ENCODE measurements at places on chromosomes 11 and 22.

DNA sequence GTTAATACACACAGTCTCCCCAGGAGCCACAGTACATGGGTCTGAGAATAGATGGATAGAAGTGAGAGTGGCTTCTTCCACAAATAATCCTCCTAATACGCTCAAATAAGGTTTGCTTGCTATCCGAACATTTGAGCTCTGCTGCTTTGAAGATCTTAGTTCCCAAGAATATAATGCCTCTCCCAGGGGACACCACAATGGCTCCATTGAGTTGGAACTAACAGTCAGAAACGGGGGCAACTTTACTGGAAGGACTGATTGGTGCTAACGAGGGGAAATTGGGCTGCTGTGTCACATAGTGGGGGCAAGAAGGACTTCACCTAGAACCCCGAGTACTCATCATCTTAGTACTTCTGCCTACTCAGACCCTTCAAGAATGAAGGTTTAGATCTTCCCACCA is 66.2 kb downstream of the IGLL5 start:
- no peak for DNase-seq

DNA sequence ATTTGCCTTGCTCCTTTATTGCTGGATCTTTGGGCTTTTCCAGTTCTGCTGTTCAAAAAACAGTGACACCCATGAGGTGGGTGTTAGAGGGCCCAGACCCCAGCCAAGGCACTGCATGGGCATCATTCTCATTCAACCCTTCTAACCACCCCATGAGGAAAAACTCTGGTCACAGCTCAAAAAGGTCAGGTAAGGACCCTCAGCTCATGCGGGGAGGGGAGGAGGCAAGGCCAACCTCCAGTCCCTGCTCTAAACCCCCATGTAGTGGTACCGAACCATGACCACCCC is 7.4 kb downstream of the GNB1L start:
- DNase-seq, result no peak

DNA sequence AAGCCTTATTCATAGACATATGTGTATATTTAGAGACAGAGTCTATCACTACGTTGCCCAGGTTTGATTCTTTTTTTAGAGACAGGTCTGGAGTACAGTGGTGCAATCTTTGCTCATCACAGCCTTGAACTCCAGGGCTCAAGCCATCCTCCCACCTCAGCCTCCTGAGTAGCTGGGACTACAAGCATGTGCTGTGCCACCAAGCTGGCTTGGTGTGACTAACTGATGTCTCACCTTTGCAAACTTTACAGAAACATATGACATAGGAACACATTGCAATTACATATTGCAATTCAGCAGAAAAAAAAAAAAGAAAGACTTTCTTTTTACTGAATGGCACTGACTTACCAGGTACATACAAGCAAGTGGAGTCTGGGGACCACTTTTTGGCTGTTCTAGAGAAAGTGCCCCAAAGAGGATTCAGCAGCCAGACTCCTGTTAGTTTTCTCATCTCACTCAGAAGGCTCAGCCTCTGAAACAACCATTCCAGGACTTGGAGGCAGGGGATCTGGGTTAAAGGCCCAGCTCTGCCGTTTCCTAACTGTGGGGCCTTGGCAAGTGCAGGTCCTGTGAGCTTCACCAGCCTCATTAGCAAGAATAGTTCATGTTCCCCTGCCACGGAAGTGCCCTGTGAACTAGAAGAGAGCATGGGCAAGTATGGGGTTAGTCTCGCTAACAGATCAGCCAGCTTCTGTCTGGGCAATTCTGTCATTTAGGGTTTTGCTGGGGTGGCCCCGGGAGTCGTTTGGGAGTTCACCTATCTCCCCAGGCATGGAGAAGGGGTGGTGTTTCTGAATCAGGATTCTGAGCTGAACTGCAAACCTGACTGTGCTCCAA is 11.3 kb upstream of the NFAM1 start:
- no peak for DNase-seq

- no peak for DNase-seq
These were observed 12.0 kb downstream of the SPTBN2 start for GRCh38 chr11:66716996-66717395.

GRCh38 chr22:40531951-40532900 is 104.3 kb downstream of the MRTFA start:
- DNase-seq, result no peak

- DNase-seq, result no peak
These were observed 17.9 kb downstream of the RBM4B start for GRCh38 chr11:66659763-66660162.

- DNase-seq, result no peak
These were observed 117.8 kb downstream of the GGTLC2 start for GRCh38 chr22:22761963-22762772.

DNA sequence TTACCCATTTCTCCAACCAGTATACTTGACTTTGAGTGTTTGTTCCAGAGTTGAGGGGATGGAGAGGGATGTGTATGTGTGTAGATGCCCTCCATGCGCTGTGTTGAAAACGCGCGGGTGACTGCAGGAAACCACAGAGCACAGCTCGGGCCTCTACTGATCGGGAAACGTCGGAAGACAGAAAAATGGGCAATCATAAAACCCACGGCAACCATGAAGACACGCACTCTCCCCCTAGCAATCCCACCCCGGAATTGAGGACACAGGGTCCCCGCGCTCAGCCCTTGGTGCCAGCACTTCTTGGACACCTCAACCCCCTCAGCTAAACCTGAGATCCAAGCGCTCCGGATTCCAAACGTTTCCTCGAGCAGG is 251 bp upstream of the UQCC3 start:
- DNase-seq, result no peak

DNA sequence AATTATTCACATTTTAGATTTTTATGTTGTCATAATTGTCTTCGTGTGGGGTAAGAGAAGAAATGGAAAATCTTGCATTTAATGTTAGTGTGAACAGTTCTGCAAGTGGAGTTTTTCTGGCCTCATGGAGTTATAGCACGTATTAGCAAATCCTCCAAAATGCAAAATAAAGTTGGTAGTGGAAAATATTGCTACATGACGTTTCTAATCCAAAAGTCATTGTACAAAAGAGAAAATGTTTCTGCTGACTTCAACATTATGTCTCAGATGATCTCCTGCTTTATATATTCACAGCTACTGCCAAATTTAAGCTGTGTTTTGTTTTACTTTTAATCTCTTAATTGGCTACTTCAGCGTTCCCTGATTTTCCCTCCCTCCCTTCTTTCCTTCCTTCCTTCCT is 1804.0 kb upstream of the RAG2 start:
- DNase-seq, result no peak

DNA sequence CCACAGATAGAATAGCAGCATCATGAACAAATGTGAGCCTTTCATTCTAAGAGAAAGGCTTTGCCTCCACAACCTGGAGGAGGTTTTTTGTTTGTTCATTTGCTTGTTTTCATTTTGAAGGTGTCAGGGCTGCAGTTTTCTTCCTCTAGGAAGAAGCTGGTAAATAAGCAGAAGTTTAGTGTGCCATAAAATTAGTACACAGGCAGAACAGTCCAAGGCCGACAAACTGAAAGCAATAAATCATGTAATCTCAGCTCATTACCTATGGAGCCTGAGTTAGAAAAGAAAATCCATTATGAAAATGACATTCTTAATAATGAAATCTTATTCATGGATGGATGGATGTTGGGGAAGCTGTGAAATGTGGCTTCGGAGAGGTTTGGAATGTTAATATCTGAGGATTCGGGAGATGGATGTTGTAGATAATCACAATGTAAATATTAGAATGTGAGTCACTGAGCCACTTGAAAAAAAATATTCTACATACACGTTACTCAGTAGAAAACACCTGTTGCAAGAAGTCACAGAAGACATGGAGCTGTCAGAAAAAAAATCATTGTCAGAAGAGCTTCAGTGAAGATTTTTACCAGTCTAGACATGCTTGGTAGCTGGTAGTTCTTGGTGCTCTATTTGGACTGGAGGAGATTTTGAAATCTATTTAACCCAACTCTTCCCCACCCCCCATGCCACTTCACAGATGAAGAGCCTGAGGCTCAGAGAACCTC is 15.0 kb upstream of the ZDHHC13 start:
- DNase-seq, result no peak

DNA sequence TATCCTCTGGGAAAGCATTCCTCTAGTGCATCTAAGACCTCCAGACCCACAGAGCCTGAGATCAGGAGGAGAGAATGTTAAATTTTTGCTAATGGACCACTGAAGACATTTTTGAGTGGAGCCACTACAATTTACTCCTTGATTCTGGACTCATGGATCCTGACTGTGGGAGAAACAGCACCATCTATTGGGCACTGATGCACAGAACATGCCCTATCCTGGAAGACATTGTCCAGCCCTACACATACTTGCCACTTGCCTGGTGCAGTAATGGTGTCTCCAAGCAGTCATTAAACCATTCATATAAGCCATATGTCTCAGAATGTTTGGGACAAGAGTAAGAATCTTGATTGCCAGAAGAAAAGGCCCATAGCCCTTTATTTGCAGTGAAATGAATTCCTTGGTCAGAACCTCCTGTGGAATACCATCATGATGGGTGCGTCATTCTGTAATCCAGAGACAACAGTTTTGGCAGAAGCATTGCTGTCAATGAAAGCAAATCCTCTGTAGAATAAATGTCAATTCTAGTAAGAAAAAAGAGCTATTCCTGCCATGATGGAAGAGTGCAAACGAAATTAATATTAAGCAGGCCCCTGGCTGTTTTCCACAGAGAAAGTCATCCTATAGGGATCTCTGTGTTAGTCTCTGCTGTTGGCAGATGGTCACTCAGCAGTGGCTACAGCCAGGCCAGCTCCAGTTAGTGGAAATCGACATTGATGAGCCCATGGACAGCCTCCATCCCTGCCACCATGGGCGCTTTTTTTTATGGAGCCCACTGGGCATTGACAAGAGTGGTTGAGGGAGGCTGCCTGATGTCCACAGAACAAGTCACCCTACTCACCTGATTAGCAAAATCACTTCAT is 43.5 kb downstream of the GGTLC2 start:
- peak; percentile 47 for DNase-seq

- no peak for DNase-seq
These were observed 2.6 kb downstream of the BET1L start for GRCh38 chr11:204587-205109.

DNA sequence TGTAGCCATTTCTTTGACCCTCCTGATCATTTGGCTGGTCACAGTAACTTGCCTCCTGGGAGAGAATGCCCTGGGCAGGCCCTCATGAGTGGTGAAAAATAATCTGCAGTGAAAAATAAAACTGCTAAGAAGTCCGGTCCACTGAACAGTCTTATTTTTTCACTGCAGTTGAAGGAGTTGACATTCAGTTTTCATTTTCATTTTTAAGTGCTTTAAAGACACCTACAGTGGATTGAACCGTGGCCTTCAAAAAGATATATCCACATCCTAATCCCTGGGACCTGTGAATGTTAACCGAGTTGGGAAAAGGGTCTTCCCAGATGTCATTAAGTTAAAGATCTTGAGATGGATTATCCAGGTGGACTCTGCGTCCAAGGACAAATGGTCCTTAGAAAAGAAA is 153.6 kb upstream of the GRK3 start:
- DNase-seq, result no peak

GRCh38 chr11:110425751-110426545 is 3.8 kb upstream of the FDX1 start:
- DNase-seq, result peak; percentile 14

DNA sequence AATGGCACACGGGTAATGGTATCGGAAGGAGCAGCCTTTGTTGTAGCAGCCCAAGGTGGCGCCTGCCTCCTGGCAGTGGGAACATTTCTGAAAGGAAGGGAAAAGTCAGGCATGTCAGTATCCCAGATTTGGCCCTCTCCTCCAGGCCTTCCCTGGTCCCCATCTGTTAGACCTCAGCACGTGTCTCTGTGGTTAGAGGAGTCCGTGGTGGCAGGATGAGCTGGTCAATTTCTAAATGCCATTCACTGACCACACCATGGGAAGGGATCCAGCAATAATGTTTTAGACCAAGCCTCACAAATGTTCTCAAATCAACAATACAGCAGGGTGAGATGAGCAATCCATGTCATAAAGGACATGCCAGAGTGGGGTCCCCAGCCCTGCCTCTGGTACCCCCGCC is 49.0 kb upstream of the CYP2D6 start:
- no peak for DNase-seq

GRCh38 chr22:46652847-46653331 is 32.7 kb downstream of the GRAMD4 start:
- DNase-seq, result no peak

DNA sequence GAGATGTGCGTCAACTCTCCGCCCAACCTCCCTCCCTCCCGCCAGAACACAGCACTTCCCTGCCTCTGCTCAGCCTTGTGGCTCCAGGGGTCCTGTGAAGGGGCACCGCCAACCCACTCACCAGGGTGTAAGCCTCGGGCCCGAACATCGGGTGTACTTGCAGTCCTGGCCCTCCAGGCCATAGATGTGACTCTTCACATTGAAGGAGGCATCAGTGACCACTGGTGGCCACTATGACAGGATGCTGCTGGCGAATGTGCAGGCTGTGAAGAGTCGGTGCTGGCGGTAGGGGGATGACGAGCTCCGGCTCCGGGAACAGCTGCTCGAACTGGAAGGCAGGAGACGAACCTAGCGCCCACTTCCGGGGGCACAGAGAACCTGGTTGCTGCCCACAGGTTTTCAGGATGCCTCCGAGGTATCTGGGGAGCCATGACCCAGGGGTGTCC is 97.4 kb downstream of the MED15 start:
- DNase-seq, result no peak

- no peak for DNase-seq
These were observed 190.6 kb upstream of the PLET1 start for GRCh38 chr11:112451250-112451649.

- DNase-seq, result no peak
These were observed 1.7 kb upstream of the SLC25A22 start for GRCh38 chr11:799641-800316.

DNA sequence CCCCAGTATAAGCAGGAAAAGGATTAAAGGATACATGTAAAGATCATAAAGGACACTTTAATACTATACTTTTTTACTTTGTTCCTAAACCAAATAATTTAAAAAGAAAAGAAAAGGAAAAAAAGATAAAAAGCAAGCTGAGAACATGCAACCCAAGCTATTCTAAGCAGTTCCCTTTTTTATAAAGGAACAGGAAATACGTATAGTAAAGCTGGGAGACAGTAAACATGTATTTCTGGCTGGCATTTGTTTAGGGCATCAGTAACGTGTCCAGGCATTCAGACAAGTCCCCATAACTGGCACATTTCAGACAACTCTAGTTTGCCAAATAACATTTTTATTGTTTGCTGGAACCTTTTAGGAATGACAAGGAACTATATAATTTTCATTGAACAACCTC is 24.9 kb downstream of the BCO2 start:
- no peak for DNase-seq

DNA sequence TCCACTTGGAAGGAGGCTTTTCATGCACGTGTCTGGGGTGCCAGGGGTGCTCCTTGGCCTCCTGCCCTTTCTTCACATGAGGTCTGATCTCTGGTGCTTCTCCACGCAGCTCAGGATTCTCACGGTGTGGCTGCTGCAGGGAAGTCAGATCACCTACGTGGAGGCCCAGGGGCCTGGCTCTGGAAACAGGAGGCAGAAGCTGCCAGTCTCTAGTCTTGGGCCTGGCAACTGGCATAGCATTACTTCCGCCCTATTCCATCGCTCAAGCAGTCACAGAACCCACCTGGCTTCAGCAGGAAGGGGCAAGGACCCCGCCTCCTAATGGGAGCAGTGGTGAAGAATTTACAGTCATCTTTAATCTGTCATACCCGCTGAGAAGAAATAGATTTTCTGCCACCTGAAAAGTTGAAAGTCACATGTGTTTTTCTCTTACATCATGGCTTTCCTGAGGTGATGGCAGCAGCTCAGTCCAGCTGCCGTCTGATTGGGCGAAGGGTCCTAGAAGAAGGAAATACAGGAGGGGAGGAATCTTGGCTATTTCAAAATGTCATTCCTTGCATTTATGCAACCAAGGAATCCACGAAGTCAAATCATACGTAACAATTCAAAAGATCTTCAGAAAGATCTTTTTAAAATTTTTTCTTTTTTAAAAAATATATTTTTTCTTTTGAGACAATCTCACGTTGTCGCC is 50.1 kb upstream of the DKK3 start:
- DNase-seq, result no peak

Data from iPS-NIHi11 (cell line).